Hindlimb muscle (tissue), 1 donor: ENCODE measurements at places on chromosomes 5 and 9. TPM values are rescaled to one million over a fixed set of nuclear protein-coding genes. Genes with fewer than 3 reads are reported as not detected.
A peak's percentile ranks its signal among the peaks of the same experiment; 100 is the strongest.

DNA sequence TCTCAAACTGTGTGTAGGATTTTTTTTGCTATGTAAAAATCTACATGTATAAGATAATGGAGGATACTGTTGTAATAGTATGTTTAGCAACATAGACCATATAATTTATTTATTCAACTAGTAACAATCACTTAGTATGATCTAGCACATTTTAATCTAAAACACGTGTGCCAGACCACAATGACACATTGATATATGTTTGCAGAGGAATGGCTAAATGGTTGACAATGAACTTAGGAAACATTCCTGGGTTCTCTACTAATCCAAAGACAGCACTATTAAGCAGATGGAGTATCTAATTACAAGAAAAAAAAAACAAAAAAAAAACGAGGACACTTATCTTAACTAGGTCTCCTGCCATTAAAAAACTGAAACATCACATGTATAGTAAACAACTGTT is 261.7 kb upstream of the PAPPA start:
- no peak for DNase-seq

GRCh38 chr5:74919487-74919886 is 53.3 kb upstream of the FAM169A start:
- DNase-seq: peak; percentile 15

- no peak for DNase-seq
Observed at GRCh38 chr5:179124853-179125788, 64.9 kb downstream of the ZNF354C start.

DNA sequence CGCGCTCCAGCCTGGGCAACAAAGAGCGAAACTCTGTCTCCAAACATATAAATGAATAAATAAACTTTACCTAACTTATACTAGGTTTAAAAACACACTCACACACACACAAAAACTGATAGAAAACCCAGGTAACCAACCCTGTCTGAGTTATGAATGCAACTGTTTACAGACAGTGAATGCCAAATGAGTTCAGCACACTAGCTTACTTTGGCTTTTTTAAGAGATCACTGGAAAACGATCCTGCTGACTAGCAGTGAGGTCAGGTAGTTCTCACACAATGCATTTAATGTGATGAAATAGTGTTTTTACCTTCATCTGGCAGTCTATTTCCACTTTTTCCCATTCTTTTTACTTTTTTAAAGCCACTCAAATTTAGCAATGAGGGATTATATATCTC is 22.4 kb downstream of the FAF2 start:
- DNase-seq: no peak

DNA sequence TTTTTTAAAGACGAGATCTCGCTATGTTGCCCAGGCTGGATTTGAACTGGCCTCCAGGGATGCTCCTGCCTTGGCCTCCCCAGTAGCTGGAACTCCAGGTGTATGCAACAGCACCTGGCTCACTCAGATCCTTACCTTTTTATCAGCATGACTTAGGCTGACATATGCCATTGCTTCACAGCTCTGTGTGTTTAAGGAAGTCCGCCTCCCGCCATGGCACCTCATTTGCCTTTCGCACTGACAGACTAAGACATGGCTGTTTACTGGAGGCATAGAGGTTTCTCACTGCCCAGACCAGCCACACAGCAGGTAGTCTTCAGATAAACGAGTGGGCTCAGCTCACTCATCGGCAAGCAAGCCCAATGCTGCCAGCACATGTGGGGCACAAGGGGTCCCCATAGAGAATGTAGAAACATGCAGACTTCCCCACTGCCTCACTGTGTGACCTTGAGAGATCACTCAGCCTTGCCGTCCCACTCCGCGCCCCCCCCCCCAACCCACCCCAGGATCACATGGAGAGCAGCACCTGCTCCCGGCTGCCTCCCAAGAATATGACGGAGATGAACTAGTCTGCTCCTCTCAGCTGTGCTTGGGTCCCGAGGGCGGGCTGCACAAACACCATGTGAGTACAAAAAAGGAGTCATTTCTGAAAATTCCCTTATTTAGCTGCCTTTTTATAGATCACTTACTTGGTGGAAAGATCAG is 62.8 kb downstream of the DCP2 start:
- DNase-seq: peak; percentile 65

DNA sequence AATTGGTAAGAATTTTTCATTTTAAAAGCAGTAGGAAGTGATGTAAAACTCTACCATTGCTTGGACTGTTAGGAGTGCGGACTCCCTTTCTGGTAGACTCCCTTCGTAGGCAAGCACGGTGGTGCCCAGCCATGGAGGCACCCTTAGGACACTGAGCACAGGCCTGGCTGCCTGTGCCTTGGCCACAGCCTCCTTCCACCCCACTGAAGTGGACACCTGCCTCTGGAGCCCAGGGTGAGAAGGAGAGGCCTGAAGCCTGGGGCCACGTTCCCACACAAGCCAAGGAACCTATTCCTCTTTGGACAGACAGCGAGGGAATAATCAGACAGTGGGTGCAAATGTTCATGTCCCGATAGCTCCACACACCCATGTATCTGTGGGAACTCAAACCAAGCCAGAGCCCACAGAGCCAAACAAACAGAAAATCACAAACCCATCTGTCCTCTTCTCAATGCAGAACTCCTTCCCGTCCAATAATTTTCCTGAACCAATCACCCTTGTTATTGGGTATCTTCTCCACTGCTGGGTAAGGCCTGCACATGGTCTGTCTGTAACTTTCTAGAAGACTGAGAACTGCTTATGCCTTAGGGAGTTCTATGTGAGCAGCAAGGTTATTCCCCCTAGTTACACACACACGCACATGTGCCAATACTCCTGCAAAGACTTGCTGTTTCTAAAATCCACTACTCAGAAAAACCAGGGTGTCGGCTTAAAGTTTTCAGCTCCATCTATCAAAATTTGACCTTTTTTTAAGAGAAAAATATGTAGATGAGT is 45.2 kb downstream of the UBE2QL1 start:
- DNase-seq: no peak

- DNase-seq: no peak
Observed at GRCh38 chr5:102826629-102827028, 71.5 kb downstream of the PAM start.

DNA sequence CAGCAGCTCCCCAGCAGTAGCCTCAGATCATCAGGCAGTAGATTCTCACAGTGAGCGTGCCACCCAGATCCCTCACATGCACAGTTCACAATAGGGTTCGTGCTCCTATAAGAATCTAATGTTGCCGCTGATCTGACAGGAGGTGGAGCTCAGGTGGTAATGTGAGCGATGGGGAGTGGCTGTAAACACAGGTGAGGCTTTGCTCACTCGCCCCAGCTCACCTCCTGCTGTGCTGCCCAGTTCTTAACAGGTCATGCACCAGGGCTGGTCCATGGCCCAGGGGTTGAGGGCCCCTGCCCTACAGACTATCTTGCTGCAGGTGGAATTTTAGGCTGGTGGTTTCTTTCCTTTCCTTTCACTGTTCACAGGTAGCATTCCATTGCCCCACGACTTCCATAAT is 100.2 kb downstream of the MRPL36 start:
- no peak for DNase-seq

DNA sequence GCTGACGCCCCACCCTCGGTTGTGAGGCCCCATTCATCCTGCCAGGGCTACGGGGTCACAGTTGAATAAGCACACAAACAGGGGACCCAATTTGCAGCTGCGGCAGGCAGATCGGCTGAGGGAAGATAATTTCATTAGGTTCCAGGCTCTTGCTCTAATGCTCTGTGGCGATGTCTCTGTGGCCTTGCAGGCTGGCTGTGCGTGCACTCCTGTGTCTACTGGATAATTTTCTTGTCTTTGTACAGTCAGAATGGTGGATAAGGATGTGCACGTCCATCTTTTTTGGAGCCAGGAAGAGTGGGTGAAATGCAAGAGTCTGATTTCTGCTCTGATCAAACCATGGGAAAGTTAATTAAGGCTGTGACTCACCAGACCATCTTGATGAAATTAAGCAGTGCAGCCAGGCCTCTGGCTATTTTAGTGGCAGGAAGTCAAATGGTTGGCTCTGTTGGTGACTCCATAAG is 39.2 kb downstream of the NSG2 start:
- no peak for DNase-seq

DNA sequence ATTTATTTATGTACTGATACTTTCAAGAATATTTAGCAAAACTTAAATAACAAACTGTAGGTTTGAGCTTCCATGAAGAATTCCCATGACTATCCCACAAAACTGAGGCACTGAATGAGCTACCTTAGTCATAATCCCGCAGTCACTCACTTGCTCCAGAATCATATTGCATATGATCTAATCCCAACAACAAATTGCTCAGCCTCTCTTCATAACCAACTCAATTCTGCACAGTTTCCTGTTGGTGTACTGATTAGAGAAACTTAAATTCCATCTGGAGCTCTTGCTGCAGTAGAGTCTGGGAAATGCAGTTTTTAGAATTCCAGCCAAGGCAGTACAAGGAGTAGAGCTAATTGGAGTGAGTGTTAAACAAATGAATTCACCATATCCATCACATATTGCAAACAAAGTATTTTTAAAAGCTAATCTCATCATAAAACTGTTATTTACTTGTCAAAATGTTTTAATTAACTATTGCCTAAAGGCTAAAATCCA is 35.7 kb upstream of the CDH18 start:
- DNase-seq: no peak

DNA sequence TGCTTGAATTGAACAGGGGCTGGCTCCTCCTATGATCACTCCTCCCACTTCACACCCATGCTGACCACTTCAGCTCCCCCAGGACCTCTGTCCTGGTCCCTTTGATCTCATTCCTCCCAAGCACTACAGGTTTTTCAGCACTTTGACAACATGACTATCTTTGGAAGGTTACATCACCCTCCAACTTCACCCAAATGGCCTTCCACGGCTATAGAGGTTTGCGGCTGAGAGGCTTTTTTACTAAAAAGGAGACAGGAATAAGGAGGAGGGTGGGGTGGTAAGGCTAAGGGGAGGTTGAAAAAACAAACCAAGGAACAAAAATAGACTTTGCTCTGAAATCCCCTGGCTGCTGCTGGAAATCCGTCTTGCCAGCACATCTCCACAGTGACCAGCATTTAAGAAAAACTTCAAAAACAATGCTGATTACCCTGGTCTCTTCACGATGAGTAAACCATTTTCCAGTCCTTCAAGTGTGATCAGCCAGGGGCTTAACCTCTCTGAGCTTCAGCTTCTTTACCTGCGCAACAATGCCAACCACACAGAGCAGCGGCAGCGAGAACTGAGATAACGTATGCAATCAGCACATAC is 102.7 kb downstream of the DPYSL3 start:
- no peak for DNase-seq

DNA sequence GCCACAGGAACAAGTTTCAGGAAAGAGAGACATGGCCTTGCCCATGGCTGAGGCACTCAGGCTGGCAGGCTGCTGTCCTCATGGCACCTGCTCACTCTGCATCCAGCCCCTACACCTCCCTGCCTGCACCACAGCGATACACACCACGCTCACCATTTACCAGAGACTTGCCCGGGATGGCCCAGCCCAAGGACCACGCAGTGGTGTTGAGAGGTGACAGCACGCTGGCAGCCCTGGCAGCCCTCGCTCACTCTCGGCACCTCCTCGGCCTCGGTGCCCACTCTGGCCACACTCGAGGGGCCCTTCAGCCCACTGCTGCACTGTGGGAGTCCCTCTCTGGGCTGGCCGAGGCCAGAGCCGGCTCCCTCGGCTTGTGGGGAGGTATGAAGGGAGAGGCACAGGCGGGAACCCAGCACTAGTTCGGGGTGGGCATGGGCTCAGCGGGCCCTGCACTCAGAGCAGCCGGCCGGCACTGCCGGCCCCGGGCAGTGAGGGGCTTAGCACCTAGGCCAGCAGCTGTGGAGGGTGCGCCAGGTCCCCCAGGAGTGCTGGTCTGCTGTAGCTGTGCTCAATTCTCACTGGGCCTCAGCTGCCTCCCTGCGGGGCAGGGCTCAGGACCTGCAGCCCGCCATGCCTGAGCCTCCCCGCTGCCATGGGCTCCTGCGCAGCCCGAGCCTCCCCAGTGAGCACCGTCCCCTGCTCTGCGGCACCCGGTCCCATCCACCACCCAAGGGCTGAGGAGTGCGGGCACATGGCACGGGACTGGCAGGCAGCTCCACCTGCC is 20.3 kb downstream of the ZDHHC11B start:
- no peak for DNase-seq

GRCh38 chr9:135305546-135306180 is 173.9 kb upstream of the PPP1R26 start:
- no peak for DNase-seq

DNA sequence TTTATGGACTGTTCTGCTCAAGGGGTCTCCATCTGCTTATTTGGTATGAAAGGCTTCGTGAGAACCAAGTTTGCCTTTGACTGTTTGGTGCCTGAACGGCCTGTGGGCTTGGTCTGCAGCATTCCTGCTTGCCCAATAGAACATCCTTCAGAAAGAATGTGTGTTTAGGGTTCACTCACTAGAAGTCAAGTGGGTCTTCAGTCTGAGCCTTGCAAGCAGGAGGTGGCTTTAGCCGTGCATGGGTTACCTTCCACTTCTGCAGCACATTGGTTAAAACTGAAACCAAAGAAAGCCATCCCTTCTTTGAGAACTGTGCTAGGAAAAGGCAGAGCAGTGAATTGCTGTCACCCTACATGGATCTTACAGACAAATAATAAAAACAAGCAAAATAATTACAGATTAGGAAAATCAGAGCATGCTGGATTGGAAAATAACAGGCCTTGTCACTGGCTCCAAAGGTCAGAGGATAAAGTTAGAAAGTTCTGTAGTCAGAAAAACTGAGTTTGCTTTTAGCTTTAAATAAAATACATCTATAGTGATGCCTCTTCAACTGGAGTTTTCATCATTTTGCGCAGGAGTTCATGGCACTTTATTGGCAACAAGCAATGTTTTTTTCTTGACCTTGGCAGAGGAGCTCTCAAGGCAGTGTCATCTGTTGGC is 16.6 kb downstream of the WWC1 start:
- no peak for DNase-seq

DNA sequence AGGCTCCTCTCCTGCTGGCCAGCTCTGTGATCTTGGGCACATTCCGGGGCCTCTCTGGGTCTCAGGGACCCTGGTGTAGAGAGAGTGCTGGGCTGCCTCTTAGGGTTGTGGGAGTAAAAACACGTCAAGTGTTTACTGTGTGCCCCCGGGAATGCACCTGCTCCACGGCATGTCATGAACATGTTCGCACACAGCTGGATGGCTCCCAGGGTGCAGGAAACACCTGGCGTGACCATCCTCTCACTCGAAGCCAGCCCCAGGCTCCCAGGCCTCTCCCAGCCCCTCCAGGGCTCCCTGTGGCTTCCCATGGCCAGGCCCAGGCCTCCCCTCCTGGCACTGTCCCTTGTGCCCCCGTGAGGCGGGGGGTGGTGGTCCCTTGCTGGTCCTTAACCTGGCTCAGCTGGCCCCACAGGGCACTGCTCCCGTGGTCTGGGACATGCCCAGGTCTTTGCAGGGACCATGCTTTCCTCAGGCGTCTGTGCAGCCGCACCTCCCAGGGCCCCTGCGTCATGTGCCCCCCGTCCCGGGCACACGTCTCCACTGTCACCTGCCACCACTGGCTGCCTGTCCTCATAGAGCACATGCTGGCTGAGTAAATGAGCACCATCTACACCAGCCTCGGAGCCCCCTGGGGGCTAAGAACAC is 44.9 kb downstream of the SLC6A3 start:
- no peak for DNase-seq

ADAMTSL1 gene
- 20.7 TPM for polyA plus RNA-seq

SPATA24 gene
- 14.9 TPM for polyA plus RNA-seq

PFN3 gene
- not detected for polyA plus RNA-seq

PTGDS gene
- 24.2 TPM for polyA plus RNA-seq

FAM221B gene
- polyA plus RNA-seq: 0.35 TPM
